ENCODE measurements at places on chromosomes 3 and 15.

DNA sequence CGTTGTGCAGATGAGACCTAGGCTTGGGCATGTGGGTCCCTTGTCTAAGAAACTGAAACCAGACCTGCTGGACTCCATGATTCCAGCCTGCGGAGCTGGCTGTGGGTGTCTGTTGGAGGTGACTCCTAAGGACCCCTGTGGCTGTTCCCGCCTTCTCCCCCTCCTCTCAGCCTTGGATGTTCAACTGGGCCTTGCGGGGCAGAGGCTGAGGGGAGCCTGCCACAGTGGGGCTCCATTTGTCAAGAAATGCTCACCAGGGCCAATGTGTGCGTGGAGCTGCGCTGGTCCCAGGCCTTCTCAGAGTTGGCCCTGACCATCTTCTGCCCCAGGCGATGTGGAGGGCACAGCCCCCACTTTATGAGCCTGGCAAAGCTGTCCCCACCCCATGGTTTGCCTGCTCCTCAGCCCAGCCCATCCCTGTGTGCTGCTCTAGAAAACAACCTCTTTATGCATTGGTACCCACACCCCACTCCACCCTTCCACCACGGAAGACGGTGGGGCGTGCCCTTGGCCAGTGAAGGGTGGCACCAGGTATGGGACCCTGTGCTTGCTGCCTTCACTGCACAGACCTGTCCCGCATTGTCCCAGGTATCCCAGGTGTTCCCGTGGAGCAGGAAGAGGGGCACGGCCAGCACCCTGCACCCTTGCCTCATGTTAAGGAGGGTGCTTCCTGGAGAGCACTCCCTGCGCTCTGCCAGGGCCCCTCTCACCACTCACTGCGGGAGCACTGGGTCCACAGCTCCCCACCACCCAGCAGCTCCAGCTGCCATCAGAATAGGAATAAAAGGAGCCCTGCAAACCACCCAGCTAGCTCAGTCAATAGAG is 7.9 kb downstream of the MESP2 start:
- ATAC-seq = no peak

DNA sequence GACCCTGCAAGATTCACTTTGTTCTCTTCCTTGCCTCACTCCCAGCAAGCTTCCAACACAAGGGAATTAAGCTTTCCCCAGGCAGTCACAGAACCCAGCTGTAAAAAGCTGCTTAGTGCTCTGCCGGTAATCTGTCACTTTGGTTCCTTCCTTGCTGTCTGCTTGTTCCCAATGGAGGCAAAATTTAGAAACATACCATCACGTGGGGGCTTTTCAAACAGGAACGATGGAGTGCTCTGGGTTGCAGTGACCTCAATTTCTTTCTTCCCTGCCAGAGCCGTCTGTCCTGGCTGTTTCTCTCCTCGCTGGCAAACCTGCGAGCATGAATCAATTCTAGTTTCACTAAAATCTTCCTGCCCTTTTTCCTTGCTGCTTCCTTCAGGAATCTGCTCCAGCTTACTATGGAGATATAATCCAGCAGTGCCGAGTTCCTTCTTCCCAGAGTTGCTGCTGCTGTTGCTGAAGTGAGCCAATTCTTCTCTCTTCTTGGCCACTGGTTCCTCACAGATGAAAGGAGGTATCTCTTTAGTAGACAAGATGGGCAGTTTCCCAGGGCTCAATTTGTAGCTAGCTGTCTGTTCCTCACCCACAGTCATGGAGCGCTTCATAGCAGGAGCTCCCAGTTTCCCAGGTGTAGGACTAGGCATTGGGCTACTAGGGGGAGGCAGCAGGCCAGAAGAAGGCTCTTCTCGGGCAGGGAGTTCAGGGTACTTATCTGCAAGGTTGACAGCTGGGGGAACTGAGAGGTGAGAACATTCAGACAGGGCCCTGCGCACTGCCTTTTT is 88.1 kb downstream of the DHX30 start:
- ATAC-seq = no peak

DNA sequence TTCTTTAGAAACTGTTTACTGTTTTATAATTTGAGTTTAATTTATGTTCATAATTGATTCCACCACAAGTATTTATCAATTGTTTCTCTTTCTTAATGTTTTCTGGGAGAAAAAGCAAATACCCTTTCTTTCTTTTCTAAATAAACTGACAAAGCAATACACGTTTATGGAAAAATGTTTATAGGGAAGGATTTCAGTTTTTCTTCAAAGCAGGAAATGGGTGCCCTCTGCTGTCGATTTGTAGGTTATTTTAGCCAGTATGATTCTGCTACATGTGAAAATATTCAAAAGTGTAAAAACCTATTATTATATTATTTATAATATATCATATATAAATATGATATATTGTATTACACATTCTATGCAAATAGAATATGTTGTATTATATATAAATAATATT is 921.0 kb upstream of the ROBO1 start:
- ATAC-seq = no peak

GRCh38 chr3:167653760-167654159 is at the start of gene WDR49:
Gene WDR49 (minus strand): TSS chr3:167653942. CDS start chr3:167653425, 517 bp downstream.
- no peak for ATAC-seq

GRCh38 chr15:29522373-29523276 is 253.0 kb upstream of the NSMCE3 start:
- peak; percentile 38 for ATAC-seq

All from esophagus mucosa (tissue), 1 donor.